ENCODE measurements at places on chromosomes 11 and 22. TPM values are rescaled to one million over a fixed set of nuclear protein-coding genes. Genes with fewer than 3 reads are reported as not detected.

GRCh38 chr11:111585371-111585770 is 16.9 kb upstream of the SIK2 start:
- DNase-seq: peak; percentile 79

- no peak for DNase-seq
Measured at GRCh38 chr22:47139790-47140119, 377.3 kb downstream of the TBC1D22A start.

GRCh38 chr11:84465040-84465439 is 1162.1 kb downstream of the DLG2 start:
- peak; percentile 14 for DNase-seq

DNA sequence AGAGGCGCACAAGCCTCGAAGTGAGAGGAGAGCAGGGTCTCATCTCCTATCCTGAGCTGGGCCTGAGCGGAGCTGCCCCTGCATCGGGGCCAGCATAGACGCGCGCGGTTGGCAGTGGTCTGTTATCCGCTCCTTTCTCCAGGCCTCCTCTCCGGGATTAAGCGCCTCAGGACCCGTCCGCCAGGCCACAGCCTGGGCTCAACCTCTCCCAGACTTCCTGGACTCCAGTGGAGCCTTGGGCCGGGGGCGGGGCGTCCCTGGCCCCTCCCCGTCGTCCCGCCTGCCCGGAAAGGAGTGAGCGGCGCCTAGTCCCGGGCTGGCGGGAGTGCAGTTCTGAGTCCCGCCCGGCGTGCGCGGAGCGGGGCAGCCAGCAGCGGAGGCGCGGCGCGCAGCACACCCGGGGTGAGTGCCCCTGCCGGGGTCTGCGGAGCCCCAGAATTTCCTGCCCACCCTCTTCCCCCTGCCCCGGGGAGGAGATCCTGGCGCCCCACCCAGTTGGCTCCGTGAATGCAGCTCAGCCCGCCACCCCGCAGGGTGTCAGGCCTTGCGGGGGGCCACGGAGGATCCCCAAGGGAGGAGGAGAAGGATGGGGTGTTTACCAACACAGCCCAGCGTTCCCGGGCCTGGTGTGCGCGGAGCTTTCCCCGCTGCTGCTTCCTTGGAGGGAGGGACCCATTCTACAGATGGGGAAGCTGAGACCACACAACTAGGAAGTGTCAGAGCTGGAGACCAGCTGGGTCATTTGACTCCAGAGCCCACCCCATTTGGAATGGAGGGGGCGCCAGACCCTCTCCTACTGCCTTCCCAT is at the start of gene TCIRG1:
Gene TCIRG1, plus strand, starts transcription at position 308 of the 808 bp plus-strand sequence. CDS start 2,247 bp downstream, outside the sequence.
- DNase-seq: peak; percentile 49

DNA sequence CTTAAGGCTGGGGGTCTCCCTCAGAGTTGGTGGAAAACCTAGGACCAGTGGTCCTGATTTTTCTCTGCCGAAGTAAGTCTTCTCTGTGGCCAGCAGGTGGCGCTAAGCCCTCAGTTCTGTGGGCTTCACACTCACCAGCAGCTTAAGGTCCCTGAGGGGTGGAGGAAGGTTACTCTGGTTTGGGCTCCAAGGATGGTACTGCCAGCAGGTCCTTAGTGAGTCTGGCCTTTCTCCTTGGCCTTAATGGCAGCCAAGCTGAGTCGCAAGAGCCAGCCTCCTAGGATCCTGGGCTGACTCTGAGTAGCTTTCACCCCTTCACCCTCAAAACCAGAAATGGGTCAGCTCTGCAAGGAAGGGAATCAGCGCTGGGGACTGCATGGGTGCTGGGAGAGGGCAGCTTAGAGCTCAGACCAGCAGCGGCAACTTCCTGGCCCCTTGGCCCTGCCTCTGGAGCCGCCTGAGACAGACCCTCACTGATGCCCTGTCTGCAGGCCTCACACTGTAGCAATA is 4.4 kb downstream of the KCNJ11 start:
- DNase-seq: peak; percentile 48

DNA sequence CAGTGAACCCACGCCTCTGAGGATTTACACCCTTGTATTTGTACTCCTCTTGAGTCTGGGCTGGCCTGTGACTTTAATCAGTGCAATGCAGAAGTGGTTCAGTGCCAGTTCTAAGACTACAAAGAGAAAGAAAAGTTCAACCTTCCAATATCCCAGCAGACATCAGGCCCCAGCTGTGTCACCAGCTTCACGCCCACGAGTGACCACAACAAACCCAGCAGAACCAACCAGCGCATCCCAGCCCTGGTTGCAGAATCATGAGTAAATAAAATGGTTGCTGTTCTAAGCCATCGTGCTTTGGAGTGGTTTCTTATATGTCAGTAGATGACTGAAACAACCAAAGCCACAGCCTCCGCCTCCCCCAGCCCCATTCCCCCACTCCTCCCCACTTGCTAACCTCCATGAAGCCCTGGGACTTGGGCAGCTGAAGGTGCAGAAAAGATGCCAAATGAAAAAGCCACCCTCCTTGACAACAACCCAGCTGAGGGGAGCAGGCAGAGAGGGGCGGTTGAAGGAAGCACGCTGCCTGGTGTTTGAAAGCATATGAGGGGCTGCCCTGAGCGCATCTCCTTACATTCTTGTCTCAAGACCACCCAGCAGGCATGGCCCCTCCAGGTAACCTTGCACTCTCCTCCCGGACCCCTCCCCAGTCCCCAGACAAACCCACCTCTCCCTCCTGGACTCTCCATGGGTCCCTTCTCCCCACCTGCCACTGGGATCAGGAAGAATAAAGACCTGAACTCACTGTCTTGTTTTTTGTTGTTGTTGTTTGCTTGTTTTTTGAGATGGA is 20.9 kb downstream of the TSKU start:
- peak; percentile 31 for DNase-seq

Gene TH
- total RNA-seq: not detected

Gene ANO5
- 2.5 TPM for total RNA-seq

Gene GRAP2
- total RNA-seq: 1.2 TPM

Gene ARL14EP
- total RNA-seq: 25.4 TPM

Gene LRRC10B
- total RNA-seq: 0.12 TPM

Gene OR52I1
- not detected for total RNA-seq

Measured in astrocyte (in vitro differentiated cells and primary cell).